Stimulated activated CD8-positive, alpha-beta memory T cell treated with anti-CD3 and anti-CD28 coated beads, Interleukin-7, amount 100 ng/mL, for 1 hour (primary cell): ENCODE measurements at places on chromosomes 2 and 18.
A peak's percentile ranks its signal among the peaks of the same experiment; 100 is the strongest.

DNA sequence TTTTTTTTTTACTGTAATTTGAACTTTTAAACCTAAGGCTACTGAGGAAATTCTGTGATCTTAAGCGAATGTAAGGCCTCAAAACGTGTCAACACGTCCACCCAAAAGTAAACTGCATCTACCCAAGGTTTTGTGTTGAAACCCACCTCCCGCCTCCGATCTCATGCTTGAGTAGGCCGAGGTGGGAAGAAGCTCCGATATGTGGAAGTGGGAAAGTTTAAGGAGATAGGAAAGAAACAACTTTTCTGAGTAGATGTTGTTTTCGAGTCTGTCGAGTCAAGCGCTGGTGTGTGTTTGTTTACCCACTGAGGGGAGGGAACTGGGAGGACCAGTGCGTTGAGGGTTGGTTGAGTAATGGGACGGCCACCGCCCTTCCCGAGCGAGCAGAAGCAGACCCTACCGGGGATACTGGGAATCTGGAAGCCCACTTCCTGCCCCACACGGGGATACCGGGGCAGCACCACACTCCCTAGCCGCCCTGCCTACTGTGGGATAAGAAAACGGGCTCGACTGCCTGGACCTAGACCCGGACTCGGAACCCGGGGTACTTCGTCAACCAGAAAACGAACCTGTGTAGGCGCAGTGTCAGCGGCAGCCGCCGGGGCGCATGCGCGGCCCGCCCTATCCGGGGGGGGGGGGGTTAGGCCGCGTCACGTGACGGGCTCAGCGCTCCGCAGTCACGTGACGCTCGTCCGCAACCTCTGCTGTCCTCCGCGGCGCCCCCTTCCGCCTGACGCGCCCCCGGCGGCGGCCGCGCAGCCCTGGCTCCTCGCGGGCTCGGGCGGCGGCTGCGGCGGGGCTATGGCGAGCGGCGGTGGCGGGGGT lies at the start of gene RETREG2:
Gene RETREG2 (plus strand): TSS at position 724 of the 825 bp plus-strand sequence. CDS start 78 bp downstream, at position 802.
- DNase-seq: peak; percentile 63

DNA sequence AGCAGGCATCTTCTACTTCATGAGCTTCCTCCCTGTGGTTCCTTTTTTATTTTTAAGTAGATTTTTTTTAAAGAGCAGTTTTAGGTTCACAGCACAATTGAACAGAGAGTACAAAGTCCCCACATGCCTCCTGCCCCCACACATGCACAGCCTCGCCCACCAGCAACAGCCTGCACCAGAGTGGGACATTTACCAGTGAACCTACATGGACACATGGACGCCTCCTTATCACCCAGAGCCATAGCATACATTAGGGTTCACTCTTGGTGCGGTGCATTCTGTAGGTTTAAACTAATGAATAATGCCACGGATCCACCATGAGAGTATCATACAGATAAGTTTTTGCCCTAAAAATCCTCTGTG lies 40.9 kb downstream of the HS1BP3 start:
- no peak for DNase-seq

- DNase-seq: no peak
Measured at GRCh38 chr2:133561045-133561852, 7.0 kb downstream of the NCKAP5 start.

DNA sequence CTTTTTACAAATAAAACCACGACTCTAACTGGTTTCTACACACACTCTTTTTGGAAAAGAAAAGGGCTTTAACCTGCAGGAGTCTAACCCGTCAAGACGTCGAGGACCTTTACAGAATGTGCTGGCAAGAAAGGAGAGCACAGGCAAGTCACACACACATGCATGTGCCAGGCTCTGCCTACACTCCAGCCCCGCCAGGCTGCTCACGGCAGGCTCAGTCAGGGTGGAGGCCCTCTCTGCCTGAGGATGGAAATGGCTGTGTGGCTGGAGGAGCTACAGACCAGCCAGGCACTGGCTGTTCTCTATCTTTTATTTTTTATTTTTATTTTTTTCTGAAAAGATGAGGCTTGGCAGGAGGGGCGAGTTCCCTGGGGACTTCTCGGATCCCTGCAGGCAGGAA lies 10.2 kb downstream of the SIX3 start:
- no peak for DNase-seq

DNA sequence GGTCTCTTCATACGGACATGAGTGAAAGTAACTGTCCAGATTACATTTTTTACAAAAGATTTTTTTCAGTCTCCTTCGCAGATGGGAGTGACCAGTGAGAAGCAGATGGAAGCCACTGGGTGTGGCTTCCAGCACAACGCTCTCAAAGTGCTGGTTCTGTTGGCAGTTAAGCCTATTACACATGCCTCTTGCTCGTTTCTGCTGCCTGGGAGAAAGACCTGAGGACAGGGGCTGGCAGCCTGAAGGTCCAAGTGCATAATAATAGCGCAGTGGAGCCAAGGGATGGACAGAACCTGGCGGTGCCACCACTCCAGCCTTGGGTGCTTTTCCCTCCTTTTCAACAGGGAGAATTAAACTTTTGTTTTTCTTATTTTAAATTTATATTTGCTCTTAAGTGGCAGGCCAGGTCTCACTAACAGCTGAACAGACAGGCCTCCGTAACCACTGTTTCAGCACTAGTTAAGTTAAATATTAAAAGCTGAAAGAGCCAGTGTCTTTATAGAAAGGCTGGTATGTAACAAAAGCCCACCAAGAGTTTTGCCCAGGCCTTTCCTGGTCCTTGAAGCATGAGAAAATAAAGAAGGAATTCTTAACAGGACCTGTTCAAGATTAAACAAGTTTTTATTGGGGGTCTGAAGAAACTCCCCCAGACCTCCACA lies 1.2 kb upstream of the SKA1 start:
- DNase-seq: no peak

DNA sequence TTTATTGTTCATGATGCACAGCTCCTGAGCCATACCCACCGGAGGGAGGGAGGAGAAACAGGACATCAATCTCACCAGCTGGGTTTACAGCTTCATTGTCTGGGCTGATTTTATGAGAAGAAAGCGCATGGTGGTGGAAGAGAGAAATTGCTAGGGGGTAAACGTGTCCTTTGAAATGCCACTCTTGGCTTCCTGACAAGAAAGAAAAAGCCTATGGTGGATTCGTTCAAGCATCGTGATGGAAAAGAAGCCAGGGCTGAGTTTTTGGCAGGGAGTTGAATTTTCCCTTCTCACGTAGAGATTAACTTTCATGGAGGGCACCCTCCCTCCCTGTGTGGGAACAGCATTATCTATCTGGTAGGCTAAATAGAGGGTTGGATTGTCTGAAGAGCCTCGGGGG lies 502.0 kb downstream of the SLC4A3 start:
- DNase-seq: no peak

DNA sequence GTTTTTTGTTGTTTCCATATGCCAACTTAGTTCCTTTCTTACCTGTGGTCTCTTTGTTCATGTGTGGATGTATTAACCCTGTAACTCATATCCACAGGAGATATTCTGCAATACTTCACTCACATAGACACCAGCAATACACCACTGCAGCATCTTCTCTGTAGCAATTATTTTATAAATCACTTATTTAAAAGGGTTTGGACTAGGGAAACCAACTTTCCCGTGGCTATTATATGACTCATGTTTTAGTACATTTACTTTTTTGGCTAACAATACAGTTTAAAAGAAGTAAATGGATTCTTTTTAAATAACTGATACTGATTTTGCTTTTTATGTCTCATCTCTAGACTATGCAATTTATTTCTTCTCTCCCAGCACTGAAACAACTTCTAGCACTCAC lies 488.9 kb downstream of the MBD2 start:
- DNase-seq: no peak

- no peak for DNase-seq
Measured at GRCh38 chr18:47968721-47969120, 38.3 kb upstream of the SMAD2 start.

DNA sequence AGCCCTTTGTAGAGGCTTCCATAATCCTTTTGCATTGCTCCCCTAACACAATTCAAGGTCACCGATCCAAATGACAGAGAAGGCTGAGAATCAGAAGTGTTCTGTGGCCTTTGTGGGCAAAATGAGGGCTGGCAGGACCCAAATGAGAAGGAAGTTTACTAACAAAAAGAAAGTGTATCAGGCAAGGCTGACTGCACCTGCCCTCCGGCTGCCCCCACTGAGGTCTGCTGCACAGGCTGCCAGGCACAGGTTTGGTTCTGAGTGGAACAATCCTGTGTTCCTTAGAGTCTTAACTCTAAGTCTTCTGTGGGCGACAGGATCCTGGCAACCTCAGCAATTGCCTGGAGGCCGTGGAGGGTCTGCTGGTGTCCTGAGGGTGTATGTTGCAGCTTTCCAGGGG lies 568.5 kb downstream of the CMPK2 start:
- no peak for DNase-seq

GRCh38 chr2:415986-416610 lies 128.2 kb upstream of the ALKAL2 start:
- no peak for DNase-seq

- DNase-seq: no peak
Measured at GRCh38 chr2:32852856-32853255, 93.9 kb upstream of the LTBP1 start.

DNA sequence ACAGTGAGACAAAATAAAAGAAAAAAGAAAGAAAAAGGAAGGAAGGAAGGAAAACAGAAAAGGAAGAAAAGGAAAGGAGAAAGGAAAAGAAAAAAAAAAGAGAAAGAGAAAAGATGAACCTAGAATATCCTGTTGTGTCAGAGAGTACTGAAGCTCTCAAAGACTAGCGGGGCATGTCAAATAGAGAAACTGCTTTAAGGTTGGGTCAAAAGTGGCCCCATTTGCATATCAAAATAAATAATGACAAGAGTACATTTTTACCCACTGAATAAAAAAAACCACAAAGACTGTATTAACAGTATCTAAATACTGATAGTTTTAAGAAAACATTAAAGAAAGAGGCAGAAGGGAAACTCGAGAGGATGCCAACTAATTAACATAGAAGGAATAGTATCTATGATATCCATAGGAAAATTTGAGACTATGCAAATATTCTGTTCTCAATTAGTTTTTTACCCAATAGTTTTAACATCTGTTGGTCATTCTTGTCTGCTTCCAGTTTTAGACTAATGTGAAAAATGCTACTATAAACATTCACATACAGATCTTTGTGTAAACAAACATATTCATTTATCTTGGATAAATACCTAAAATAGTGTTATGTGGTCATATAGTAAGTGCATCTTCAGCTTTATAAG lies 53.2 kb downstream of the SFXN5 start:
- no peak for DNase-seq

GRCh38 chr18:32122039-32122438 lies 30.4 kb downstream of the RNF138 start:
- DNase-seq: no peak

DNA sequence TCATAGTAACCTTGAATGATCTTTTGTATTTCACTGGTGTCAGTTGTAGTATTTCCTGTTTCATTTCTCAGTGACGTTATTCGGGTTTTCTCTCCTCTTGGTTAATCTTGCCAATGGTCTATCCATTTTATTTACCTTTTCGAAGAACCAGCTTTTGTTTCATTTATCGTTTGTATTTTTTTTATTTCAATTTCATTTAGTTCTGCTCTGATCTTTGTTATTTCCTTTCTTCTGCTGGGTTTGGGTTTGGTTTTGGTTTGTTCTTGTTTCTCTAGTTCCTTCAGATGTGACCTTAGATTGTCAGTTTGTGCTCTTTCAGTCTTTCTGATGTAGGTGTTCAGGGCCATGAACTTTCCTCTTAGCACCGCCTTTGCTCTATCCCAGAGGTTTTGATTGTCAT lies 36.7 kb downstream of the SP140 start:
- no peak for DNase-seq

DNA sequence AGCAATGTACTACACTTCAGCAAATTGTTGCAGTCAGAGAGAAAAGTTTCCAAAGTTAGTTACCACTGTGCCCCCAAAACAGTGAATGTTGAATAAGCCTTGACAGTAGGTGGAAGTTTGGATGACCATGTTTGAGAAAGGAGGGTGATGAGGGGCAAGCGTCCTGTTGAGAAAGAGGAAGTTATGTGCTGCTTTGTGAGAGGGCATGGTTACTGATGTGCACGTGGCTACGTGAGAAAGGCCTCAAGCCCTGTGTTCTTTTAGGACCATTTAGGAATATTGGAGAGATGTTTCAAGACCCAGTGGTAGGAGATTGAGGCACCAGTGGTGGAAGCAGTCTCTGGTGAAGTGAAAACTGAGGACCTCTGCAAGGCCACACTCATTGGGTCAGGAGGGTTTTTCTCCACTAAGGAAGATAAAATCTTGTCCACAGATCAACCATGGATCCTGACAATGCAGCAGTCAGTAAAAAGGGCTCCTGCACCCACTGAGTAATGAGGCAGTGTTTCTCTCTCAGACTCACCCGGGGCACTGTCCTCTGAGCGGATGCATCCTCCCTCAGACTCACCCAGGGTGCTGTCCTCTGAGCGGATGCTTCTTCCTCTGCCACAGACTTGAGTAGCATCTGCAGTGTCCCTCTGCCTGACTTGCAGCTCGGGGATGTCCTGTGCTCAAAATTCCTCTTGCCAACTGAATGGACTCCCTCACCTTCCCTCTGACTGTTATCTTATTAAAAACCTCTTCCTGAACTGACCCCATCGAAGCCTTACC lies 34.7 kb upstream of the ACTR3 start:
- no peak for DNase-seq

DNA sequence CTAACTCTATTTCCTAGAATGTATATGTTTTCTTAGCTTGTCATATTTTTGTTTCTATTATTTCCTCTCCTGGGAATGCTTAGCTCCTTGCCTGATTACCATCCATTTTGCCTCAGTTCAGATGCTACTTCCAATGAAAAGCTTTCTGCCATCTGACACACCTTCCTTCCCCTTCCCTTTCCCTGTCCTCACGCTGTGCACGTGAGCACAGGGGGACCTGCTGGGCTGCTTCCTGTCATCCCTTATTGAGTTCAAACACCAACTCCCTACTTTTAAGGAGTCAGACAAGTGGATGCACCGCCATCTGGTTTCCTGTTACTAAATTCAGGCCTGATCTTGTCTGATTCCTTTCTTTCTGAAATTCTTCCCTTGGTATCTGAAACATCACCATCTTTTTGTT lies 2.4 kb upstream of the INO80C start:
- DNase-seq: no peak

GRCh38 chr2:111634050-111634794 lies 249.8 kb downstream of the ANAPC1 start:
- no peak for DNase-seq

- DNase-seq: no peak
Measured at GRCh38 chr2:37664231-37664643, 7.2 kb downstream of the CDC42EP3 start.

- DNase-seq: no peak
Measured at GRCh38 chr2:169393068-169393590, 30.8 kb upstream of the LRP2 start.

- DNase-seq: no peak
Measured at GRCh38 chr2:217114117-217114516, 254.3 kb upstream of the TNP1 start.

GRCh38 chr2:119647440-119648169 lies 31.4 kb upstream of the TMEM177 start:
- DNase-seq: no peak

DNA sequence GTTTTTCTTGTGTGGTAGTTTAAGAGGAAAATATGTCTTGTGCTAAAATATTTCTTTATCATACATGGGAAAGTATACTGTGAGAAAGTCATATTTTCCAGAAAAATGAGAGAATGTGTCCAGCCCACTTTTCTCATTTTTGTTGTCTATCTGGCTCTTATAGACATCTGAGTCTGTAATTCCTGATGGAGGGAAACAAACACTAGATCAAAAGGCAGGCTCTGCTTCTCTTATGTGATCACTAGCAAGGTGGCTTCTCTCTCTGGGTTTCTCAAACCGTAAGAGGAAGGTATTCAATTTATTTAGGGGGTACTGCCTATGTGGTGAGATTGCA lies 40.0 kb upstream of the PEX13 start:
- DNase-seq: no peak
